ENCODE measurements at places on chromosomes 6 and 20. TPM values are rescaled to one million over a fixed set of nuclear protein-coding genes. Genes with fewer than 3 reads are reported as not detected.

GRCh38 chr20:44659931-44660330 is 8.4 kb upstream of the ADA start:
- no peak for DNase-seq

GRCh38 chr6:168515376-168515775 is 74.4 kb downstream of the SMOC2 start:
- no peak for DNase-seq

DNA sequence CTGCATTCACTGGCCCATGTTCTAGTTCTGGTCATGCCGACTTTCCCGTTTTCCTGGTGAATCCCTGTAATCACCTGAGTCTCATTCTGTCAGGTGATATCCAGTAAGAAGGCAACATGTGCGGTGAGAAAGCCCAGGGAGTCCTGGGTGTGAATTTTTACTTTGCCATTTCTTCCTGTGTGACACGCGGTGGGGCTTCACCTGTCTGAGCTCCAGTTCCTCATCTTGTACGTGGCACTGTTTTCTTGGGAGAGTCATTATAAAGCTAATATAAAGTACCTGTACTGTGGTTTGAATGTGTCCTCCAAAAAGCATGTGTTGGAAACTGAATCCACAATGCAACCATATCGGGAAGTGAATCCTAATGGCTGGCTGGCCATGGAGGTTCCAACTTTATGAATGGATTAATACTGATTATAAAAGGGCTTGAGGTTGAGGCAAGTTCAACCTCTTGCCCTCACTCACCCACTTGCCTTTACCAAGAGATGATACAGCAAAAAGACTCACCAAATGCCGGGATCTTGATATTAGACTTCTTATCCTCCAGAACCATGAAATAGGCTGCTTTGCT is 5.1 kb downstream of the HLA-E start:
- DNase-seq: no peak

DNA sequence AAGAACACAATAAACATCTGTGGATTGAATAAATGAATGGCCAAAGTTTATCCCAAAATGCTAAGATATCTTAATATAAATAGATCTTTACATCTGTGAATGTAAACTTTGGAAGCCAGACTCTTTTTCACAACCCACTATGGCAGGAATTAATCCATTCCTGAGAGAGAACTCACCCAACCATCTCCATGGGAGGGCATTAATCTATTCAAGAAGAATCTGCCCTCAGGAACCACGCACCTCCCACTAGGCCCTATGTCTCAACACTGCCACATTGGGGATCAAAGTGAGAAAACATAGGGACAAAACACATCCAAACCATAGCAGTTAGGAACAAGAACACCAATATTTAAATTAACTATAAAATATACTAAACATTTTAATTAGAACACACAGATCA is 3.4 kb downstream of the UBE3D start:
- DNase-seq: no peak

GRCh38 chr6:45118754-45119153 is 209.4 kb upstream of the RUNX2 start:
- no peak for DNase-seq

DNA sequence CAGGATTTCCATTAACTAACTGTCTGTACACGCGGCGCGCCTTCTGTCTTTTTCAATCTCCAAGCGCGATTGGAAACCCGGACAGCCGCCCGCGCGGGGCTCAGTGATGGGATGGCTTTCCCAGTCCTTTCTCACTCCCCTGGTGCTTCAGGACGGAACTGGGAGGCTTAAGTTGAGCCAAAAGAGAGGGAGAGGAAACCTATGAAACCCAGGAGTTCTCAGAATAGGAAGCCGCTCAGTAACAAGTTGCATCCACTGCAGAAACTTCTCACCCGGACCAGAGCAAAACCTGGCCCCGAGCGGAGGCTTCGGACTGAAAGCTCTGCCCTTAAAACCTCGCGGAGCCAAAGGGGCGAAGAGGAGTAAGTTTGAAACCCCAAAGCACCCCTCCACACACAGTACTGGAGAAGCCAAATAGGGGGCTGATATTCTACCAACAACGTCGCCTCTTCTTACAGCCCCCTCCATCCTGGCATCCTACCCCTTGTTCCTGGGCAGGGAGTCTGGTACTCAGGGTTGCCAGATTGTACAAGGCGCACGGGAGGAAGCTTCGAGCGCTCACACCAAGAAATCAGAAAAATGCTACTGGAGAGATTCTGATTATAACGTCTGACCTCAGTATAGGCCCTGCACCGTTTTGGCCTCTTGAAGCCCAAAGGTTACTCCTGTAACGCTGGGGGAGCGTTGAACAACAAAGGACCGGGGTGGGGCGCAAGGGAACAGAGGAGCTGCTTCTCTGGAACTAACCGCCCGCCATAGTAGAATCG is 906 bp upstream of the COL12A1 start:
- no peak for DNase-seq

Gene ARMH2
- total RNA-seq: not detected

Gene SLC22A2
- not detected for total RNA-seq

Gene CST4
- total RNA-seq: not detected
